ENCODE measurements at places on chromosomes 2 and 18.

DNA sequence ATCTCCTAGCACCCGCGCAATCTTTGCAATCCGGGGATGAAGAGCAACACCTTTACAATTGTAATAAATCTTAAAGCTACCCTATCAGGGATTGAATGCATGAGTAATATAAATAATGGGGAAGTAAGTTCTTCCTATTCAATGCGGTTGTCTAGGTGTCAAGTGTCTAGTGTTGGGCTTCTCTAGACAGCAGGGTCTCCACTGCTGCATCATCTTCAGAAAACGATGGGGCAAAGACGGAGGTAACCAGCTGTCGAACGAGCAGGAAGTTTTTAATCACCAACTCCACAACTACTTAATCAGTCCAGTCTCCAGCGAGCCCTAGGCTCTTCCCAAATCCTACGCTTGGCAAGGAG lies 573 bp downstream of the STAM2 start:
- no peak for DNase-seq

DNA sequence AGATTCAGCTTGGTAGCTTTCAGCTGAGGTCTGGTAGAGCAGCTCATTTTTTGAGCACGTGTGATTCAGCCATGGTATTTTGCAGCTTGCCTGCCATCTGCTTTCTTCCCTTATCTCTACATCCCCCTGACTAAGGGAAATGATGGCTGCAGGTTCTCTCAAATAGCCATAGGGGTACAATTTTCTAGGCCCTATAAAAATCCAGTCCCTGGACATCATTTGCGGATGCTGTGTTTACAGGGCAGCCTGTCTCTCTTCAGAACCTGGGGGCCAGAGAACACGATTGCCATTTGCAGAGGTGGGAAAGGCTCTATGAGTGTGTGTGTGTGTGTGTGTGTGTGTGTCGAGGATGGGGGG lies 442.7 kb upstream of the MEIS1 start:
- DNase-seq: no peak

GRCh38 chr2:44716131-44716530 lies 225.4 kb upstream of the SIX3 start:
- no peak for DNase-seq

DNA sequence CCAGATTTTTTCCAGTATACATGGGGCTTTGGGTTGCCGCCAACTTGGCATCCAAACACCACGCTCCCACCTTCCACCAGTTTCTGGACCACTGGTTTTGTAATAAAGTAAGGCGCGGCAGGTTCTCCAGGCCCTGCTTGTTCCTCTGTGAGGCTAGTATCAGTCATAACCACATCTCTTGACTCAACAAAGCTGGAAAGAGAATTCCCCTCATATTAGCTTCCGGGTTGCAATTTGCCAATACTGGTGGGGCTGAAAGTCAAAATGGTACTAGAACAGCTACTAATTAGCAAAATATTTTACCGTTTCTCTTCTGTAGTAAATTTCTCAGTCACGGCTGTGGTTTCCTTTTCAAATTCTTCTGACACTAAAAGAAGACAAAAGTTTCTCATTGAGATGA lies 25.0 kb downstream of the TTN start:
- no peak for DNase-seq

DNA sequence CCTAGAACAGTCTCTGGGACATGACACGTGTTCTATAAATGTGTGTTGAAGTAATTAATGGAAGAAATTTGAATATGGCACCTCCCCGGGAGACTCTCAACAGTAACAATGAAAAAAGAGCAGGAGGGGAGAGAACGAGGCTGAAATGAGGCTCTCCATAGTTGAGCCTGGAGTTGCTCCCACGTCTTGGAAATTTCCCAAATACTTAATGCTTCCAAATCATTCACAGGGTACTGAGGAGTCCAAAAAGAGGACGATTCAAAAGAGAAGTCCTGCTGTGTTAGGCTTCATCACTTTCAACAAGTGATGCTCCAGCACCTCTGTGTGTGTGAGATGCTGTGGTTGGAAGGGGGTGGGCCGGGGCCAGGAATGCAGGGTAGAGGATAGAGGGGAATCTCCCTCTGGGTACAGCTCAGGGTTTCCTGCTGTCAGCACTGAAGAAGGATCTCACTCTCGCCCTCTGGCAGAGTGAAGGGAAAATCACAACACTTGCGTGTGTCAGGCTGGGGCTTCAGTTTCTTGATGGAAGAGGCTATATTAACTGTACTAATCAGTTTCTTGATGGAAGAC lies 18.1 kb upstream of the ZNF407 start:
- DNase-seq: no peak

DNA sequence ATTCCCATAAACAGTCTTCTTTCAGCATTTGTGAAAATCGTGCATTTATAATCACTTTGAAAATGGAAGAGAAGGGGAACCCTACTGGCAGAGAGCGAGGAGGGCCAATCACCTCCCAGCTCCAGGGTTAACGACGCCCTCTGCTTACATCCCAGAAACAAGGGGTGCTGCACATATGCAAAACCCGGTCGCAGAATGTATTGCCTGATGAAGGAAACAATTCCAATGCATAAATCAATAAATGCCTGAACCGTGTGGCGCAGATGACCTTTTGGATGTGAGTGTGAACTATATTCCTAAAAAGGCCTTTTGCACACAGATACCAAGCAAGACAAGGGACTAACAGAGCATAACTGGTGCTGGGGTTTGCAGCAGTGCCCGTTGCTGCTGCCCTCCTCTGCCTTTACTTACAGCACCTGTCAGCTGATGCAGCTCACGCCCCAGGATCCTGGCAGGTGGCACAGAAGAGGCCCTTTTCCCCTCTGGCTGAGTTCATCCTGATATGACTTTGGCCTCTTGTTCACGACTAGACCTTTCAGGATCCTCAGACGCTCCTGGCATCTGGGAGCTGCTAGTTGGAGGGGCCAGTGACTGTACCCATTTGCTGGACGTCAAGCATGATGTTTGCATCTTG lies 67.8 kb downstream of the MYT1L start:
- DNase-seq: no peak

DNA sequence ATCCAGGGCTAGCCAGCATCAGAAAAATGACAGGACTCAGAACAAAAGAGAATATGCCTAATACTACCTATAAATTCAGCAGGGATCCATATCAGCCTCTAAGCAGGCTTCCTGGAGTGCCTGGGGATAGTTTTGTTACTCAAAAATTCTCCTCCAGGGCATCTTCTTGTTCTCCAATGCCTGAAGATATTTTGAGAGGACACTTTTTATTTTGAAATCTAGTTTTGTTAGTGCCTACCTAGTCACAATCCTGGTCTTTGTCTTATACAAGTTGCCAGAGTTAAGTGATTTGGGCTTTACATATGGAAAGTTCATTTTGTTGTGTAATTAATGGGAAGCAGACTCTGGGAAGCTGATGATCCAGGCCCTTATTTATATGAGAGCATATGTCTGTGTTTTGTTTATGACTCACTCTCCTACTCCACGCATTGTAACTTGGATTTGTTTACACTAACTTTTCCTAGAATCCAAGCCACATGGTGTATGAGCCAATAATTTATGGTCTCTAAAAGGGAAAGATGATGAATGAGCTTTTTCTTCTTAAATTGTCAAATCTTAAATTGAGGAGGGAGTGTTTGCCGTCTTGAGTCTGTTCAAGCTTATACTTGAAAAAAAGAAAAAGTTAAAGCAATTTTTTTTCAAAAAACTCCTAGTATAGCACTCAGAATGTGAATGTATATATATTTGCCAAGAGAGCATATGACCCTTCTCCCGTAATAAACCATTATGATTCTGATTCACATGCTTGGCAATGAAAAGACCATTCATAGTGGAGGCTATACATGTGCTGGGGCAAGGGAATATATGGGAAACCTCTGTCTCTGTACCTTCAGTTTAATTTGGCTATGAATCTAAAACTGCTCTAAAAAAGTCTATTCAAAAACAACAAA lies 370.3 kb downstream of the SETBP1 start:
- DNase-seq: no peak

DNA sequence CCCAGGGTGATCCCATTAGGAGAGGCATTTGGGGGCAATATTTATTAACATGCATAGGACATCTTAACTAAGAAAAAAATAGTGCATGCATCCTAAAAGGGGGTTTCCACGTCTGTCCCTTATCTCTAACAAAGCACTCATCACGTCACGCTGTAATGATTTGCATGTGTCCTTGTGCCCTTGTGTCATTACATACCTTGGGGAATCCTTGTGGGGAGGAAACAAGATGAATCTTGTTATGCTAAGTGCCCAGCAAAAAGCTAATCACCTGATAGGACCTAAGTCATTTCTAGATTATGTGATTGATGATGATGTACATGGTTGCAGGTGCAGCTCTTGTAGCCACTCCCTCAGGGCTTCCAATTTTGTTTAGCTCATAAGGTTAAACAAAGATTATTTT lies 250.9 kb downstream of the FBXO15 start:
- no peak for DNase-seq

GRCh38 chr2:82169379-82169778 lies 1864.8 kb upstream of the LRRTM1 start:
- no peak for DNase-seq

DNA sequence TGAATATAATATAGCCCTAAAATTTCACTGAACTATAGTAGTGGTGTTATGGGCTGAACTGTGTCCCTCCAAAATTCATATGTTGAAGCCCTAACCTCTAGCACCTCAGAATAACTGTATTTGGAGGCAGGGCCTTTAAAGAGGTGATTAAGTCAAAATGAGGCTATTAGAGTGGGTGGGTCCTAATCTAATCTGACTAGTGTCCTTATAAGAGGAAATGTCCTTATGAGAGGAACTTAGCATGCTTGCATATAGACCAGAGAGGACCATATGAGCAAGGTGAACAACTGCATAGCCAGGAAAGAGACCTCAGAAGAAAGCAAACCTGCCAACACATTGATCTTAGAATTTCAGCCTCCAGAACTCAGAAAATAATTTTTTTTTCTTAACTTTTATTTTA lies 238.4 kb downstream of the ZEB2 start:
- DNase-seq: no peak

DNA sequence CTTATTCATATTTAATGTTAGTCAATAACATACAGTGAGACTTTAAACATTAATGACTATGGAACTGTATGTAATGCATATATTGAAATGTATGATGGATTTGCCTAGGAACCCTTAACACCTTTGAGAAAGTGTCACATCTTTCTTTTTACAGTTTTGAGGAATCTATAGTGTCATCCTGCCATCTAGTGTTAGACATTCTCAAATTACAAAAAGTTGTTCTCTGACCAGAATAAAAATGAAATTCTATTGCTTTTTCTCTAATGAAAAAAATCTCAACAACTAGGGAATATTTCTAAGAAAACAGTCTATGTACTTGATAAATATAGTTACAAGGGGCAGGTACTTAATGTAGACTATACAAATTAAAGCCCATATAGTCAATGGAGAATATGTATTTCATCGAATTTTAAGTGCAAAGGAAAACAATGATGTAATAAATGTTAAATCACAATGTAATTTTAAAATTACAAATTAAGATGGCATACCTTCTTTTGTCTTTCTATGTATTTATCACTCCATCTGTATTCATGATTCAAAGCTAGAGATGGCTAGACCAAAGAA lies 5.1 kb upstream of the CALCRL start:
- DNase-seq: no peak

DNA sequence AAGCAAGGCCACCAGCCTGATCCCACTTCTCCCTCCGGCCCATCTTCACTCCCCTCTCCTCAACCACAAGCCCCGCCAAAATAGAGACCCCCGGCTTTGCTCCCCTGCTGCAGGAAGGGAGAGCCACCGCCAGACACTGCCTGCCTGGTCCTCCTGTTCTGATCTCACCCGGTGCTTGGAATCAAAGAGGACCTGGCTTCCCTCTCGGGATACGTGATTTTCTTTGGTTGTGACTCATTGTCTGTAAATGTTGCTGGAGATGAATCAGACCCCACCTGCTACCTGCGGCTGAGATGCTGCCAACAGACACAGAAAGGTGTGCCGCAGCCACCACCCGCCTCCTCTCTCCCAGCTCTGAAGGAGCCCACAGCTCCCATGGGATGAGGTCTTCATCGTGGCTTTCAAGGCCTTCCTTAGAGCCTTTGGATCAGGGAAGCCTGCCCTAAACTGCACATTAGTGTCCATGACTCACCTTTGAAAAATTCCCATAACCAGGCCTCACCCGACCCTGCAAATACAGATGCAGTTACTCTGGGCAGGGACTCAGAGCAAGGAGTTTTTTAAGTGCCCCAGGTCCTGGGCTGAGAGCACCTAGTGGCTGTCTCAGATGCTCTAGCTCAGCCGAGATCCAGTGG lies 79.4 kb upstream of the ZNF532 start:
- no peak for DNase-seq

GRCh38 chr18:22827216-22827615 lies 105.9 kb upstream of the RBBP8 start:
- no peak for DNase-seq

GRCh38 chr2:58042486-58042970 lies 4.1 kb upstream of the VRK2 start:
- no peak for DNase-seq

DNA sequence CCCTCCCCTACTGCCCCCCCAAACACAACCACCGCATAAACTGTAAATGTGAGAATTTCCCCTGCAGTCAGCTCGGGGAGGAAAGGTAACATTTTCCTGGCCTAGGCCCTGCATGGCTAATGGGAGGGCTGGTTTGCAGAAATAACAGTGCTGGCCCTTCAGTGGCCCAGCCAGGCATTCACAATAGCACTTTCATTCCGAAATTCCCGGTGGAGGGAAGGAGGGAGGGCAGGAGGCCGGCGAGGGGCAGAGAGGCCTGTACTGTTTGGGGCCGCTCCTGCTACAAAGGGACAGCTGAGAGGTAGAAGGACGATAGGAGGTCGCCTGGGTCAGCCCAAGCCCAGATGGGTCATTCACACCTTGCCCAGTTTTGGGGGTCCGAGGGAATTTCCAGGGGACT lies 11.3 kb downstream of the CYP26B1 start:
- no peak for DNase-seq

GRCh38 chr2:9663008-9663879 lies 32.4 kb upstream of the YWHAQ start:
- DNase-seq: no peak

DNA sequence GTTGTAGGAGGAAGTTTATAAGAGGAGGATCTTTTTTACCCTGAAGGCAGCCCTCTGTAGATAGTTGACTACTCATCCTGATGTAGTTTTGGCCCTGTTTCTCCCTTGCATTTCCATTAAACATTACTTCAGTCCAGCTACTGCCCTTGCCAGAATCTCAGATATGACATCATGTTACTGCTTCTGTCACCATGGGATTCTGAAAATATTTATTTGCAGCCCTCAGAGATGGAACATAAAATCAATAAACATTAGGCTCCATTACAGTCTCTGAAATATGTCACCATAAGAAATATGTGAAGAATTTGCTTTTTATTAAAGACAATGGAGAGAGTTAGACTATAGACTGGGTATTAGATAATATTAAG lies 68.7 kb upstream of the STK39 start:
- no peak for DNase-seq

DNA sequence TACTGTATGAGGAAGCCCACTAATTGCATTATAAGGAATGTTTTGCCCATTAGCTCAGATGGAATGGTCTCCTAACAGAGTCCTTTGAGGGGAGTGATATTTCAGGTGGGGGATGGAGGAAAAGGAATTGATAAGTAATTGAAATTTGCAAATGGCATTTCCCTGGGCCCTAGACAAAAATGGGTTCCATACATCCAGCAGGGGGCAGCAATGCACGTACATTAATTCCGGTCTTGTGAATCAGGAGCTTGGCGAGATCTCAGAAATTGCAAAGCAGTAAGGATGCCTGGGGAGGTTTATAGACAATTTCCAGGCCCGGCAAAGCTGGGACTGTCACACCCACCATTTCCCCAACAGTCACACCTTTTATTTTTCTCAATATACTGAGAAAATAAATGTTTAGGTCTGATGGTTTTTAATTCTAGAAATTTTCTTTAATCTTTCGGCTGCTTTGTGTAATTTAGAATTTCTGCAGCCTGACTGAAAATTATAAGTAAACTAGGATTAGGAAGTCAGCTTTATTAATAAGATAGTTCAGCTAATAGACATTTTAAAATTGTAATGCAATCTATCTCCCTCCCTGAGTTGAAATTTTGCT lies 122.8 kb downstream of the LYPD1 start:
- DNase-seq: peak; percentile 22
